ENCODE measurements at places on chromosomes 11 and 22. TPM values are rescaled to one million over a fixed set of nuclear protein-coding genes. Genes with fewer than 3 reads are reported as not detected.

DNA sequence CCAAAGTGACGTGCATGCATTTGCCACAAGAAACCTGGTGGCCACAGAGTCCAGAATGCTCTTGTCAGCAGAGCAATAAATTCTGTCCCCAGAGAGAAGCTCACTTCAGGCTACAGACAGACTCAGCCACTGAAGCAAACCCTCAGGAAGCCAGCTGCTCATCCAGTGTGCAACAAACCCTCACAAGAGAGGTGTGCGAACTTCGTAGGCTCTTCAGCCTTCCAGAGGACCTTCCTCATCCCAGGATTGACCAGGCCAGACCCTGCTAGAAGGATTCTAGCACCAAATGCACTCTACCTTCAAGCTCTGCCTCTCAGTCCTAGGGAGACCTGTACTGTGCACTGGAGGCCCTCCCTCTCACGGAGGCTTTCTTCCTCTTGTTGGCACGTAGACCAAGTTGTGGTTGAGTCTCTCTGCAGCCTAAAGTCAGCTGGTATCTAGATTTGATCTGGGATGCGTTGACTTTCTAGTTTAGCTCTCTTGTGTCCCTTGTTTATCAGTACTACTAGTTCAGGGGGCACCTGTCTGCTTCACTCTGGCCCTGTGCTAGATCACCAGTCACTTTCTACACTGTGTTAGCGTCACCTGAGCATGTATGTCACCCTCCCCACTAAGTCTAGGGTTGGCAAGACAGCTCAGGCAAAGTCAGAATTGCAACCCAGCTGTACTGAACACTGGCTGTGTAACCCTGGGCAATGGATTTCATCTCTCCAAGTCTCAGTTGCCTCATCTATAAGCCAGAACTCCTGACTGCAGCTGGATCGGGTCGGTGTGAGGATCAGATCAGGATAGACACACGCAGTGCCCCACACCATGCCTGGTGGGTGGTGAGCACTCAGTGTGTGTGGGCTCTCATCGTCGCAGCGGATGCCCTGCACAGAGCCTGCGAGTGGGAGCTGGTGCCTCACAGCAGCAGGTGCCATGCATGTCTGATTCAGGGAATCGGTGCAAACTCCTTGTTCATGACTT is 22.1 kb upstream of the TMPRSS13 start:
- DNase-seq, result no peak

GRCh38 chr11:36051235-36052144 is 107.6 kb downstream of the LDLRAD3 start:
- DNase-seq, result no peak

DNA sequence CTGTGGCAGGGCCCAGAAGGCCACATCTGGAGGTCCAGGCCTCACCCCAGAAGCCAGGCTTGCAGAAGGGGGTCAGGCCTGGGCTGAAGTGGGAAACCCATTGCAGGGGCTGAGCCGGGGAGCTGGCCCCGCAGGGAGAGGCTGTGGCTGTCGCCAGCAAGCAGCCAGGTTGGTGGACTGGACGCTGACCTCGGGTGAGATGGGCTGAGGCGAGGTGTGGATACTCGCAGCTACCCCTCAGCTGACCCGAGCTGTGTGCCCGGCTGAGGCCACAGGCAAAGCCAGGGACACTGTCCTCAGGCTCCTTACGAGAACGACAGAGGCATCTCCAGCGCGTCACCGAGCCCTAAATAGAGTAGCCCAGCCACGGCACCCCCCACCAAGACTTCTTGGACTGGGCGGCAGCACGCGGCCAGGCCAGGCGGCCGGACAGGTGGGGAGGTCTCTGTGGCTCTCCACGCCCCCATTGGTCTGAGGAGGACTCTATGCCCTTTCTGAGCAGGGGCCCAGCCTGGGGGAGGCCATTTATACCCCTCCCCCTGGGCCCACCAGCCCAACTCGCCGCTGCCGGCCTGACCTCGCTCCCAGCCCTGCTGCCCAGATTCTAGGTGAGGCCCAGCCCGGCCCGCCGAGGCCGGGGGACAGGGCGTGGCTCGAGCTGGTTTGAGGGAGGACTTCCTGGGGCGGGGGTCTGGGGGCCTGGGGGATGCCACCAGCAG is at the start of gene TNNI2:
TSS of gene TNNI2 (plus strand) at position 556 of the 719 bp plus-strand sequence. CDS start 716 bp downstream, outside the sequence.
- DNase-seq, result no peak

- no peak for DNase-seq
These were observed 72.6 kb downstream of the C22orf31 start for GRCh38 chr22:28989035-28989464.

OR10AG1 gene
- total RNA-seq, result not detected

RFPL3 gene
- total RNA-seq, result not detected

SLC16A8 gene
- total RNA-seq, result 0.98 TPM

NOX4 gene
- total RNA-seq, result 9.8 TPM

DNA sequence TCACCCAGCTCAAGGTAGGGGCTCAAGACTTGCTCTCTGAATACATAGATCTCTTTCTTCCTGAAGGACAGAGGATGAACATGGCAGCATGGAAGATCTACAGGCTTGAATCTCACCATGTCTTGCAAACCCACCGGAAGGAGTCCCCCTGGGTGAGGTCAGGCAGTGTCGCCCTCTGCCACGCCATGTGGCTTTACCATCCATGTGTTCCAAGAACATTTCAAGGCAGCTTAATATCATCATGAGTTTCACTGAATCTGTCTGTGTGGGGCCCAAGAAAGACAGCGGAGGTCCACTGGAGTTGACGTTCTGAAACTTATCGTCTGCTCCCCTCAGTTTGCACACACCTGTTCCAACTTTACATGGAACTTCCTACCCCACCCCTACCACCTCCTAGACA is 1202.6 kb downstream of the TBC1D22A start:
- DNase-seq, result no peak

GRCh38 chr11:66337103-66337899 is 1.1 kb upstream of the RIN1 start:
- no peak for DNase-seq

- no peak for DNase-seq
These were observed 39.5 kb upstream of the BRSK2 start for GRCh38 chr11:1350086-1350725.

- DNase-seq, result peak; percentile 64
These were observed 51.0 kb upstream of the SEPTIN5 start for GRCh38 chr22:19663286-19663815.

- DNase-seq, result no peak
These were observed 15.6 kb downstream of the DCUN1D5 start for GRCh38 chr11:103076361-103076760.

DNA sequence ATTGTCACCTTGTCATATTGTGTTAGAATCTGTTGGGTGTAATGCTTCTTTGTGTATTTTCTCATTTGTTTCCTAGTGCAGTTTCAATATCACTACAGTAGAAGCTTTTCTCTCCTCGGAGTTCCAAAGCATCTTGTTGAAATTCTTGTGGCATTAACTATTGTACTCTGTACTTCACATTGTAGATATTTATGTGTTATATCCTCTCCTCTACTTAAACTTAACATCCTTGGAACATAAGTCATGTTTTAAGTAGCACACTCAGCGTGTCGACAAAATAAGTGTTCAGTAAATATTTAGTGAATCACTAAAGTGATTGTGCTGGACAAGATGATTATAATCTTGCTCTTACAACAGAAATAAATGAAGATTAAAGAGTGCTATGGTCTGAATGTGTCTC is 201.7 kb downstream of the ARHGAP42 start:
- no peak for DNase-seq

GUCY1A2 gene
- total RNA-seq, result 7.4 TPM

LMNTD2 gene
- 1.7 TPM for total RNA-seq

DNA sequence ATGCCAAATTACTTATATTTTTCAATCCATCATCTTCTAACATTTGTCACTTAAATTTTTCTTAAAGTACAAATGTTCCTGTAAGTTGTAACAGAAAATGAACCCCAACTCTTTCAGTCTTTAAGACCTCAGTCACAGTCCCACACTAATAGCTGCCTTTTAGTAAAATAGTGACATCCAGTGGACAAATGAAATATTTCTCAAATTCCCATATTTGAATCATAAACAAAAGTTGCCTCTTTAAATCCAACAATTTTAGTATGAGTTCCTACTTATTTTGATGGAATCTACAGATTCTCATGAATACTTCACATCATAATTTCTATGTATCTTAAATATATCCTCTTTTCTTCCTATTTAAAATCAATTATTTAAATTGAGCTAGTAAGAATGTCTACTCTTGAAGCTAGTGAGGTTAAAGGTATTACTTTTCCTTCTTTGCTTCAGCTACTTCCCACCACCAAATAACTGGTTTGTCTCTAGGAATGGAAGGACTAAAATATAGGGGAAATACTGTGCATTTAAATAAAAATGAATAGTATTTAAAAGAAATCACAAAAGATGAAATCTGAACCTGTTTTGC is 9.2 kb downstream of the LIN7C start:
- no peak for DNase-seq

FHIP1B gene
- total RNA-seq, result 65.1 TPM

SPDYC gene
- total RNA-seq, result not detected

MRPL40 gene
- total RNA-seq, result 23.3 TPM

PHOX2A gene
- total RNA-seq, result 3.4 TPM

- DNase-seq, result no peak
These were observed 295.1 kb upstream of the PLET1 start for GRCh38 chr11:112555491-112556364.

DNA sequence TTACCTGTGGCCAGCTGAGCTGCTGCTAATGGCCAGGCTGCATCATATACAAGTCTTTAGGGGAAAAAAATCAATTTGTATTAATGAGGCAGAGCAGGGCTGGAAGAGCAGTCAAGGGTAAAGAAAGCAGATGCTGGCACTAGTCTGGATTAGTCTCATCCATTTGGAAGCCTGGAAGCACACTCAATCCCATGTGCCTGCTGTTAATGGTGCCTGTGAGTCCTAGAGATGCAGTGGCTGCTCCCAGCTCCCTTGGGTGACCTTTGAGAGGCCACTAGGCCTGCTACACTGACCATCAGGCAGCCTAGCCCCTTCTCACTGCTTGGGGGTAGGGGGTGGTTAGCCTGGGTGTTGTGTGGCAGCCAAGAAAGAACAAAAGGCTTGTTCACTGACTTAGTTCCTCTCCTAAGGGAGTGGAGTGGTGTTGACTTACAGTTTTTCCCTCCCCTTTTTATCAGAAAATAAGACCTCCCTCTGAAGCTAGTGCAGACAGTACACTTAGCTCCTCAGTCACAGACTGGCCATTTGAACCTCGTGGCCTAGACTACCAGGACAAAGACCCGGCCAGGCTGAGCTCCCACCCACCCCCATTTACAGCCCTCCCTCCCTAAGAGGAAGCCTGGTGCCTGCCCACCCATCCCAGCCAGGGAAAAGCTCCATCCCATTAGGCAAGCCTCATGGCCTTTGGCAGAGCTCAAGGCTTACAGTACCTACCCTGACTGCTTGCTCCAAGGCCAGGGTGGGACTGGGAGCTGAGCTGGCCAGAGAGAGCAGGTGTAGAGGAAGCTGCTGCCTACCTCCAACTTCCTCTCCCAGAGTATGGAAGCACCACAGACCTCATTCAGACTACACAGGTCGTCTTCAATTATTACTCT is 7.8 kb downstream of the PIK3IP1 start:
- no peak for DNase-seq

GRCh38 chr22:17430412-17430811 is 61.2 kb downstream of the CECR2 start:
- no peak for DNase-seq

GRCh38 chr22:46791201-46791731 is 28.8 kb downstream of the TBC1D22A start:
- no peak for DNase-seq

DNA sequence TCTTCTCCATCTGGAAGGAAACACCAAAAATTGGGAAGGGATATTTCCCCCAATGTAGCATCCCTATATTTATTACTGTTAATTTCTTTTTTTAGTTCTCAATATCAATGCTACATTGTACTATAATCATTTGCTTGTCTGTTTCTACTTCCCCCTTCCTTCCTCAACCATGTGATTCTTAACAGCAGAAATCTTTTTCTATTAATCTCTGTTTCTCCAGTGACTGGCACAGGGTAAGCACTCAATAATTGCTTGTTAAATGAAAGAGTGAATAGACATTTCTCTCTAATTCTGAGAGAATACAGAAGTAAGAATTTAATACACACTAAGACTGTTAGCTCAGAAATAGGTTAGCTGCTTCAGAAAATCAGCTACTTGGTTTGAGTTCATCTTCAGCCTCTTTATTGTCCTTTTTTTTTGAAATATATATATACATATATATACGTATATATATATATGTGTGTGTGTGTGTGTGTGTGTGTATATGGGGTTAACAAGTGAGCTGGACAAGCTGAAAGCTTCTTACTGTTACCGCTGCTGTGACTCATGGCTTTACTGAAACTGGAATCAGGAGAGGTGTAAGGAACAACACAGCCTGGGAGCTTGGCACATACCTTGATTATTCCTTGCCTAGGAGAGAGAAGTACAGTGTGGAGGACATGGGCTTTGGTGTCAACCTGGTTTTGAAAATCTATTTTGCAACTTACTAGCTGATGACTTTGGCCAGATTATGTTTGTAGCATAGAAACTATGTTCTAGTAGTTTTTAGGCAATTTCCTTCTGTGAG is 26.2 kb upstream of the PDE3B start:
- no peak for DNase-seq

DNA sequence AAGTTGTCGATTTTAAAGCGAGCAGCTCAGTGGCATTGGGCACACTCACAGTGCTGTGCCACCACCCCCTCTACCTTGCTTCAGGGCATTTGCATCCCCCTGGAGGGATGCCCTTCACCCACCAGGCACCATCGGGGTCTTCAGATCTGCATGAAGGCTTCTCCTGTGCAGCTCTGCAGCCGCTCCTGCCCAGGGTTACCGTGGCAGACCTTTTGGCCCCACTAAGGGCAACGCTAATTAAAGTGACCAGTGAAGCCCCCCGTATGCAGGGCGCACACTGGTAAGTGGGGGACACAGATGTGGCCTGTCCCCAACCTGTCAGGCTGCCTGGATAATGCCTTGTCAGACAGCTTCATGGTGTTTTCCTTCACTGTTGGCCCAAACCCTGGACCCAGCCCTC is 1117.7 kb downstream of the BRD1 start:
- DNase-seq, result no peak

DNA sequence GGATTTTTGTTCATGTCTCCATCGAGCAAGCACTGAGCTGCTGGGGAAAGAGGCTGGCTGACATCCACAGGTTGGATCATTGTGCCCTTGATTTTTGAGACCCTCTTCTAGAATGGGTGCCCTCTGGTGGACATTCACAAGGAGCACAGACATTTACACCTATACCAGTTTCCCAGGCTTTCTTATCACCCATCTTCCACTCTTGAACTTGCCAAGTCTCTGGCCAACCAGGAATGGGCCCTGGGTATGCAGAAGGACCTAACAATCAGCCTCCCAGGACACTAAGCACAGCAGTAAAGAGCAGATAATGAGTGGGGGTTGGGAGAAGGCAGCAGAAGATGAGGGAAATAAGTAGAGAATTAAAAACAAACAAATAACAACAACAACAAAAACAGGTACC is 5.7 kb upstream of the INTS4 start:
- DNase-seq, result no peak

APOA4 gene
- total RNA-seq, result not detected

GRCh38 chr11:126546191-126546590 is 190.7 kb downstream of the ST3GAL4 start:
- no peak for DNase-seq

GRCh38 chr11:74650498-74650897 is 58.1 kb downstream of the POLD3 start:
- DNase-seq, result no peak

All from vagina (tissue), 2 donors.